ENCODE measurements at places on chromosomes 3 and 15.

DNA sequence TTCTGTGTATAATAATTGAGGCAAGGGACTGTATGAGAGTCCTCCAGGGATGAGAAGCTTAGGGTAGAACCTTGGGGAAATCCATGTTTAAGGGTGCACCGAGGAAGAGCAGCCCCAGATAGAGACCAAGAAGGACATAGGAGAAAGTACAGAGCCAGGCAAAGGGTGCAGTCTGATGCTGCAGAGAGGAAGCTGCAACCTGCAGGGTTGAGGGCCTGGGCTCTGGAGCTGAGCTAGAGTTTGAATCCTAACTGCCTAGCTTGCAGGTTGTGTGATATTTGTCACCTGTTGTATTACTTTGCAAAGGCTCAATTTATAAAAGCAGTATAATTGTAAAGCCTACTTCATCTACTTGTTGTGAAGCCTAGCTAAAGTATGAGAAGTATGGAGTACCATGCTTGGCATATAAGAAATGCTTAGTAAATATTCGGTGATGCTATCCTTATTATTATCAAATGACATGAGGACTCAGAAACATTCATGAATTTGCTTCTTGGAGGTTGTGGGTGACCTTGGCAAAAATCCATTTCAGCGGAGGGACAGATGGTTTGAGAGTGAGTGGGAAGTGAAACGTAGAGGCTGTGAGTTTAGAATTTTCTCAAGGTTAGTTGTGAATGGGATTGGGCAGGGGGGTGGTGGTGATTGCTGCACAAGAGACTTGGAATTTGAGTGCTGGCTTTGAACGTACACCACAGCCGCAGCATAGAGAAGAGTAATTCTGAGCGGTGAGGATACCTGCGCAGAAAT, 43.8 kb downstream of the PLCL2 start:
- no peak for DNase-seq

GRCh38 chr3:192727032-192727847, at the start of gene FGF12:
TSS of gene FGF12 (minus strand) at chr3:192727541.
- DNase-seq = no peak

DNA sequence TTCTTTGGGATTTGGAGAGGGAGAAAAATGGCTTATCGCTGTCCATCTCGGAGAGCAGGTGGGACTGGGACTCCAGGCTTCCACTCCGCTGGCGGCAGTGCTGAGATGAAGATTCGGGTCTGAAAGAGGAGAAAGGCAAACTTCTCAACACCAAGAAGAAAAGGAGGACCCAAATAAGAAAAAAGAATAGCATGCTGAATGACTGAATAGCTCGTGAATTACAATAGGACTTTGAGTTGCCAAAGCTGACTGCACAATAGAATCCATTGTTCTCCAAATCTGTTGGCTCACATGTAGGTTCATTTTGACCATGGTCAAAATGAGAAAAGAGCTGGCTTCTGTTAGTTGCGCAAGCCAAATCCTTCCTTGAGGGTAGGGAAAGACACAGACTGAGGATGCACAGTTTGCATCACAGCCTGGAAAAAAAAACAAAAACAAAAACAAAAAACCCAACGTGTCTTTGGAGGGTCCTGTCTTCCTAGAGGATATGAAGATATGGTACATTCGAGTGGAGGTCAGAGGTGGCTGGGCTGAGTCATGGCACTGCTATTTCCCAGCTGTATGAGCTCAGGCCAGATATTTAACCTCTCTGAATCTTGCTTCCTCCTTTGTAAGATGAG, 59.3 kb upstream of the LMOD3 start:
- no peak for DNase-seq

- DNase-seq = no peak
These were observed 154.7 kb downstream of the CHSY1 start for GRCh38 chr15:101097111-101097510.

GRCh38 chr3:77939726-77940125, 899.8 kb downstream of the ROBO2 start:
- DNase-seq = no peak

GRCh38 chr3:57505901-57506300, 38.2 kb downstream of the DNAH12 start:
- no peak for DNase-seq

GRCh38 chr15:64249406-64249805, 86.6 kb upstream of the PPIB start:
- DNase-seq = no peak

DNA sequence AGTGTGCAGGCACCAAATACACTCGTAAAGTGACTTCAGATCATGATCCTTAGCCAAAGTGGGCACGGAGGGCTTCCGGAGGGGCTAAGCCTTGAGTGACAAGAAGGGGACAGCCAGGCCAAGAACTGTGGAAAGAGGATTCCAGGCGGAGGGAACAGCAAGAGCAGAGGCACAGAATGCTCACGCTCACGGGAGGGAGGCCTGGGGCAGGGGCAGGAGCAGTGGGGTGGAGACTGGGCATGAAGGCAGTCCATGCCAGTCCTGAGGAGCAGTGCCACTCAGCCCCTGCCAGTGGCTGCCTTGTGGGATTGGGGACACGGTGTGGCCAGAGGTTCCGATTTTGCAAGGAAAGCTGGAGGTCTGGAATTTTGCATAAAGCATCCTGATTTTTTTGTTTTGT, 36.0 kb downstream of the DNAJB8 start:
- DNase-seq = no peak

DNA sequence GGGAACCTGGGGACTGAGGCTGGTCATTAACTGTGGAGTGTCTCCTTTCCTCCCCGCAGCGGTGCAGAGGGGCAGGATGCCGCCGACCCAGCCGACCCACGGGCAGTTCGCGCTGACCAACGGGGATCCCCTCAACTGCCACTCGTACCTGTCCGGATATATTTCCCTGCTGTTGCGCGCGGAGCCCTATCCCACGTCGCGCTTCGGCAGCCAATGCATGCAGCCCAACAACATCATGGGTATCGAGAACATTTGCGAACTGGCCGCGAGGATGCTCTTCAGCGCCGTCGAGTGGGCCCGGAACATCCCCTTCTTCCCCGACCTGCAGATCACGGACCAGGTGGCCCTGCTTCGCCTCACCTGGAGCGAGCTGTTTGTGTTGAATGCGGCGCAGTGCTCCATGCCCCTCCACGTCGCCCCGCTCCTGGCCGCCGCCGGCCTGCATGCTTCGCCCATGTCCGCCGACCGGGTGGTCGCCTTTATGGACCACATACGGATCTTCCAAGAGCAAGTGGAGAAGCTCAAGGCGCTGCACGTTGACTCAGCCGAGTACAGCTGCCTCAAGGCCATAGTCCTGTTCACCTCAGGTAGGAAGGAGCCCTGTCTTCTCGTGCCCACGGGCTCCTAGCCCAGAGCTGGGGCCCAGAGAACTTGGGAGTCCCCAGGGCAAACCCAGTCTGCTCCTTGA, 3.7 kb downstream of the NR2F2 start:
- DNase-seq = no peak

DNA sequence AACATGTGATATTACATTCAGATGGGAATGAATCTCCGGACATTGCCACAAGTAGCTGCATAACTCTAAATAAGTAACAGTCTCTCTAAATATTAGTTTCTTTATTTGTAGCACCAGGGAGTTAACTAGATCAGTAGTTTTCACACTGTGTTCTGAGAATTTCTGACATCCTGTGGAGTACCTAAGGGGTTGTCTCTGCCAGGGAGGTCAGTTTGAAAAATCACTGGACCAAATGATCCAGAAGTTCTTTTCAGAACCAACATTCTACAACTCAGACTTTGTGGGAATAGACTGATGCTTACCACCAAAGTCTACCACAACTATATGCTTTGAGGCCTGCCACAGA, 9.0 kb upstream of the ILDR1 start:
- no peak for DNase-seq

- no peak for DNase-seq
These were observed 505.2 kb downstream of the SHQ1 start for GRCh38 chr3:72343078-72343477.

Data from stimulated activated CD4-positive, alpha-beta T cell treated with anti-CD3 and anti-CD28 coated beads, TNF-alpha, amount 100 ng/mL, for 1 hour (primary cell).